ENCODE measurements at places on chromosomes 6 and 20.

DNA sequence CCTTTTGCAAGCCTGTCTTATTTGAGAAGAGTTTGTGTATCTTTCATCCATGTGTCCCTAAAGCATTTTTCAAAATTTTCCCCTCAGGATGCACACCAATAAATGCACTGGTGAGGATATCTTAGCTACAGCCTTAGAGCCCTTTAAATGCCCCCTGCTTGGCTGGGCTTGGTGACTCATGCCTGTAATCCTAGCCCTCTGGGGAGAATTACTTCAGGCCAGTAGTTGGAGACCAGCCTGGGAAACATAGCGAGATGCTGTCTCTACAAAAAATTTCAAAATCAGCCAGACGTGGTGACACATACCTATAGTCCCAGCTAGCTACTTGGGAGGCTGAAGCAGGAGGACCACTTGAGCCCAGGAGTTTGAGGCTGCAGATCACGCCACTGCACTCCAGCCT is 33.8 kb upstream of the PLCB4 start:
- peak; percentile 34 for DNase-seq

GRCh38 chr6:88914180-88914579 is 49.2 kb downstream of the RNGTT start:
- no peak for DNase-seq

GRCh38 chr6:141199074-141199473 is 933.7 kb upstream of the GJE1 start:
- no peak for DNase-seq

DNA sequence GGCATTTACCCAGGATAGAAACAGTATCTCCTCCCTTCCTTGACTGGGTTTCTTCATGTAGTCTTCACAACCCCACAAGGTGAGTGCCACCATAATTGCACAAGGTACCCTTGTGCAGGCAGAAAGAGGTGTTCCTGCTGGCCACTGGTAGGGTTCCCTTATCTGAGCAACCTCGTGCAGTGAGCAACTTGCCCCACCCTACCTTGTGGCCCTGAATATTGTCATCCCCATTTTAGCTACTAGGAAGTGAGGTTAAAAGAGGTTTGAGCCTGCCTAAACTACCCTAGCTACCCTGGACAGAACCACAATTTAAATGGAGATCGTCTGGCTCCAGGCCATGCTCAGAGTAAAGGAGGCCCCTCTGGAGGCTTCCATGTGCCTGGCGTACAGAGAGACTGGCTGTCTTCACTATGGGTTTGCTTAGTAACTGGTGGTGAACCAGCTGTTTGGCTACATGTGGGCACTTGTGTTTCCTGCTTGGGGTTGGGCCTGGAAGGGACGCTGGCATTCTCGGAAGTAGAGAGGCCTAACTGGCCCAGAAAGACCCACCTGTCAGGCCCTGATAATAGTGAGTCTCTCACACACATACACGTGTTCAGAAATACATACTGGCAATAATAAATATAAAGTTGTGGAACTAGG is 148.8 kb downstream of the LRFN2 start:
- DNase-seq, result no peak

DNA sequence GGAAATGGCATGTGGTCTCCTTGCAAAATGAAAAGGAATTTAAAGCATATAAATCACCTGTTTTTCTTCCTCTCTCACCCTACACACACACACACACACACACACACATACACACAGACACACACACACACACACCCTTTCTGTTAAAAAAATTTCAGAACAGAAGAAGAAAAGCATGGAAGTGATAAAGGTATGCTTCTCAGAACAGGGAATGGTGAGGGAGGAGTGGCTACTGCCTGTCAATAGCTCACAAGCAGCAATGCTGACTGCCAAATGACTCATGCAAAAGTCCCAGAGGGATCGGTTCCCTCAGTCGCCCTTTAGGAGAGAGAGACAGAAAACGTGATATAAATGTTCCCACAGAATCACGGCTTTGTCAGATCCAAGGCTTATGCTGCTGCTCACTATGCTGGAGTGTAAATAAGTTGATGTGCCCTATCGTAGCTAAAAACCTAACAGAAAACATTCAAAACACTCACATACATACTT is 102.6 kb downstream of the IBTK start:
- DNase-seq, result peak; percentile 40

- no peak for DNase-seq
These were observed 88.5 kb upstream of the SSTR4 start for GRCh38 chr20:22946596-22946995.

DNA sequence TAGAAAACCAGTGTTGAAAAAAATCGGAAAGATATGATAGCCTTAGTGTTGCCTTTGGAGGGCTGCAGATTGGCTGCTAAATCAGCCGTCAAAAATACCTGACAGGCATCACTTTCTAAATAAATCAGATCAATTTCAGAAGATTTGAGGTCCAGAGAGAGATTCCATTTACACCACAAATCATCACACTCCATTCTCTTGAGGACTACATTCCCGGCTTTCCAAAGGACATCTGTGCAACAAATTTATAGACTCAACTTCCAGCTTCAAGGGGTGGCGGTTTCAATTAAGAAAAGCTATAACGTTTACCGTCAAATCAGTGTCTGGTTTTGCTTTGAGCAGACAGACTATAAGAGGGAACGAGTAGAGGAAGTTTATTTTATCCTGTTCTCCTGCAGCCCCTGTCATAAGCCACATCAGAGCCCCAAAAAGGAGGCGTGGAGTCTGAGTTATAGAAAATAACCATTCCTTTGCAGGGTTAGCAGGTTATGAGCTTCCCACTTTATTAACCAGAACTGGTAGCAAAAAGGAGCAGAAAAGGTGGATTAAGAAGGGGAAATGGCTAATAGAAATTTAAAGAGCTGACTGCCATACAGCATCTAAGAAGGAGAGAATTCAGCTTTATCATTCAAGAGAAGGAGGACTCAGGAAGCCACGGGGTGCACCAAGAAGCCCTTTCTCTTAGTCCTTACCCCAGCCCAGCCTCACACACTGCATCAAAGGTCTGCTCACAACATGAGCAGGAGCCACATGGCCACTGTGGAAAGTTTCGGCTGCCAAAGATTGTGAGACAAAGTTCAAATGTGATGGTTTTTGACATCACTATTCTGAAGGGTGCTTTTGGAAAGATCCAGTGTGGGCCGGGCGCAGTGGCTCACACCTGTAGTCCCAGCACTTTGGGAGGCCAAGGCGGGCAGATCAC is 12.9 kb upstream of the UQCC2 start:
- DNase-seq, result no peak

DNA sequence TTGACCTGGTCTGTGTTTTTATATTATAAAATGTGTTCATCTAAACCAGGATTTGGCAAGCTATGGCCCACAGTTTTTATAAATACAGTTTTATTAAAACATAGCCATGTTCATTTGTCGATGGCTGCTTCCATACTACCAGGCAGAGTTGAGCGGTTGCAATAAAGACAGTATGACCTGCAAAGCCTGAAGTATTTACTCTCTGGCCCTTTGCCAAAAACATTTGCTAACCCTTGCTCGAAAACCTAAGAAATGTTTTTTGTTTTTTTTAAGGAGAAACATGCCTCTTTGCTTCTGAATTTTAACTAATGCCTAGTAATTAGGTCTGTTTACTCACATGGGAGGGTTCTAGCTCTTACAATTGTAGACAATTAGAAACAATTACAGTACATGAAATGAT is 67.4 kb upstream of the SMIM28 start:
- DNase-seq, result no peak

GRCh38 chr6:6891949-6892461 is 215.8 kb upstream of the RREB1 start:
- no peak for DNase-seq

DNA sequence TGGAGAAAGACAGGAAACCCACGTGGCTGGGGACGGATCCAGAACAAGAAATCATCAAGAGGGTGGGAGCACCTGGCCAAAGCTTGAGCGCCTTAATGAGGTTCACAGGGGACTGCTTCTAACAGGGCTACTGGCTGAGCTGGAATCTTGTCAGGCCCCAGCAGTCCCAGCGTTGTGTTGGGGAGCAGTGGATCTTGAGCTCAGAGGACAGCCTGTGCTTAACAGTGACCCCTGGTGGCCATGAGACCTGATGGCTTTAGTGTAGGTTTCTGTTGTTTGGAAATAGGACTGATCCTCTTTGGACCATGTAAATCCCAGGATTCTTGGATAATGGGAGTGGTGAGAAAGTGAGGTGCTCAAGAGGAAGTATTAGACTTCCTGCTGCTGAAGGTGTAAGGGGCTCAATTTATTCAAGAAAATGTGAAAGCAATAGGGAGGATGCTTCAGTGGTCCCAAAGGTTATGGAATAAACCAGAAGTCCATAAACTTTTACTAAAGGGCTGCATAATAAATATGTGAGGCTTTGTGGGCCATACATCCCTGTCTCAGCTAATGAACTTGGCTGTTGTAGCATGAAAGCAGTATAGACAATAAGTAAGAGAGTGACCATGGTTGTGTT is 216.2 kb downstream of the NFATC2 start:
- no peak for DNase-seq

DNA sequence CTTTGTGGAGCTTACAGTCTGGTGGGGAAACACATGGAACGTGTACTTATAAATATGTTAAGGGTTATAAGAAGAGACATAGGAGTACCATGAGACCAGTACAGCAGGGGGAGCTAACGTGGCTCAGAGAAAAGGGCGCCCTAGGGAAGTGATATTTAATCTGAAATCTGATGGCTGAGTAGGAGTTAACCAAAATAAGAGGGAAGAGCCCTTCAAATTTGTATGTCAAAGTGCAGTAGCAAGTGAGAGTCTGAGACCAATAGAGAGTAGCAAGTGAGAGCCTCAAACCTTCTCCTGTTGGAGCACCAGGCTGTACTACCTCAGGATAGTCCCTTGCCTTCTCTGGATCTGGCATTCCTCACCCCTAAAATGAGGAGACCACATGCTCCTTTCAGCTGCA is 6.1 kb upstream of the PKIG start:
- DNase-seq, result no peak

- DNase-seq, result no peak
These were observed 45.1 kb upstream of the TBX18 start for GRCh38 chr6:84809455-84809854.

GRCh38 chr20:4111440-4112411 is 96.4 kb upstream of the RNF24 start:
- DNase-seq, result no peak

Measured in H54 (cell line).